NT2/D1 (cell line): ENCODE measurements at places on chromosomes 6 and 20.

- DNase-seq, result no peak
Observed at GRCh38 chr20:56810141-56810540, 181.0 kb downstream of the TFAP2C start.

GRCh38 chr20:17806739-17807441 is 107.1 kb downstream of the BANF2 start:
- no peak for DNase-seq

DNA sequence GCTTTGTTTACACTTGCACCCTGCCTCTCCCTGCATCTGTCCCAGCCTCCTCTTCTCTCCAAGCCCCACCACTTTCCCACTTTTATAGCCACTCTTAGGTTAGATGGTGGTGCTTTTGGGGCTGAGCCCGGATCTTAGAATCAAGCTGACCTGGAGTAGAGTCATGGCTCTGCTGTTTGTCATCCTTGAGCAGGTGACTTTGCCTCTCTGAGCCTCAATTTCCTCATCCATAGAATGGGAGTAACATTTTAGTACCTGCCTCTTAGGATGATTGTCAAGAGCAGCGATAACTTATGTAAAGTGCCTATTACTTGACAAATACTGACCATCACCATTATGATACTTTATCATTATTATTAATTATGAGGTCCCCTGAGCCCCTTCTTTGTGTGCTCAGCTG is 48.2 kb downstream of the CPNE5 start:
- DNase-seq, result no peak

DNA sequence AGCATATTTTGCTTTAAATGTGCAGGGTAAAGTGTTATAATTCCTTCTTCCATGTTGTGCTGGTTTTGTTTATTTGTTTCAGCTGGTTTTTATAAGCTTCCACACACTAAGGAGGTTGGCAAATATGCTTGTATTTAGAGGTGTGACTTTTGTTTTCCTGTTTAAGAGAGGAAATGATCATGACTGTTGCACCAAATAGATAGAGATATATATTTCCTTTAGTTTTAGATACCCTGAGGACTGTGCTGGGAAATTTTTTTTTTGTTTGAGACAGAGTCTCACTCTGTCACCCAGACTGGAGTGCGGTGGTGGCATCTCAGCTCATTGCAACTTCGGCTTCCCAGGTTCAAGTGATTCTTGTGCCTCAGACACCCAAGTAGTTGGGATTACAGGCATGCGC is 5.8 kb downstream of the TBPL1 start:
- no peak for DNase-seq

DNA sequence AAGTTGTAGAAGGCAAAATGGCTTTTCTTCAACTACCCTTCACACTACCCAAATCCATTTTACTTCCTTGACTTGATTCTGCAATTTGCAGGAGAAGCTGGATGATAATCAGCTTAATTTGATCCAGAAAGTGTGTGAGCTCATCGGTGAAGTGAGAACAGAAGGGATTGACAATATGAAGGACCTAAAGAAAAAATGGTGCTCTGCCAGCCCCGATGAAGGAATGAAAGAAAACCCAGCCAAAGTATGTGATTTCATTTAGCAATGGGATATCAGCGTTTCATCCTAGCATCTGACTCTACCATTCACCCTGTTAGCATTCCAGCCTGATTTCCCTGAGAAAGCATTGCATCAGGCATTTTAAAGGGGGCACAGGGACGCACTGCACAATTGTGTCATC is 41.5 kb downstream of the CD164 start:
- DNase-seq, result no peak

GRCh38 chr20:62926229-62927127 is at the start of gene DIDO1:
DIDO1 (minus strand) TSS chr20:62926505.
- peak; percentile 79 for DNase-seq

- no peak for DNase-seq
Observed at GRCh38 chr20:20450521-20450920, 82.6 kb downstream of the INSM1 start.

- DNase-seq, result no peak
Observed at GRCh38 chr6:153059311-153059710, 56.8 kb upstream of the MTRF1L start.

DNA sequence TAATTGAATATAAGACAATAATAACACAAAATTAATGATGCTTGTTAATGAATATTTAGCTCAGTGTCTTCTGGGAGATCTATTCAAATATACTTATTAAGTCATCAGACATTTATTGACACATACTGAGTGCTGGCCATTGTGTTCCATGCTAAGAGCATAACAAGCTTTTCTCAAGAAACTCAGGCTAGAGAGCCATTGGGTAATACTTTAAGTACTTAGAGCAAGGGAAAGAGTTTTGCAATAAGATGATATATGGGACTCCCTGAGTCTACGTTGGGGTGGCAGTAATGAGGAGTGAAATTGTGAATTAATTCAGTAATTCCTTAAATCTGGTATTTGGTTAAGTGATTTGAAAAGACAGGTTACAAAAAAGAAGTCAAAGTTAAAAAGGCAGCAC is 11.1 kb downstream of the TMEM200A start:
- no peak for DNase-seq

- DNase-seq, result no peak
Observed at GRCh38 chr20:7843613-7844012, 96.6 kb downstream of the HAO1 start.

- DNase-seq, result no peak
Observed at GRCh38 chr6:151992091-151992490, 184.6 kb downstream of the ESR1 start.

DNA sequence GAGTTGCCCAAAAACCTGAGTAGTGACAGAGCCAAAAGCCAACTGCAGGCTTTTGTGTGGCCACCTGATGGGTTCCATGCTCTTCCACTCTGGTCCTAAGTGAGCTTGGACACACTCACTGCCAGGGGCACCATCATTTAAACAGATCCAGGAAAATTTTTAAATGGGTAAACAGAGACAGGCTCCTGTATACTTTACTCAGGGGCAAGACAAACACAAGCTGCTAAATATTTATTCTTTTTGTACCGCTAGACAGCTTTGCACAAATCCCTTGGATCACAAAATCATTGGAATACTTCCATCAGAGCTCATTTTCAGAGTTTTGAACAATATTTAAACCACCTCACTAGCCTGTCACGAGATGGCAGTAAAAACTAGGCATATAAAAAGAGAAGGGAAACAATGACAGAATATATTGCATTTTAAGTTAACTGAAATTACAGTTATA is 31.4 kb downstream of the GCLC start:
- no peak for DNase-seq

GRCh38 chr20:38599410-38599882 is 2.2 kb upstream of the ARHGAP40 start:
- DNase-seq, result no peak

DNA sequence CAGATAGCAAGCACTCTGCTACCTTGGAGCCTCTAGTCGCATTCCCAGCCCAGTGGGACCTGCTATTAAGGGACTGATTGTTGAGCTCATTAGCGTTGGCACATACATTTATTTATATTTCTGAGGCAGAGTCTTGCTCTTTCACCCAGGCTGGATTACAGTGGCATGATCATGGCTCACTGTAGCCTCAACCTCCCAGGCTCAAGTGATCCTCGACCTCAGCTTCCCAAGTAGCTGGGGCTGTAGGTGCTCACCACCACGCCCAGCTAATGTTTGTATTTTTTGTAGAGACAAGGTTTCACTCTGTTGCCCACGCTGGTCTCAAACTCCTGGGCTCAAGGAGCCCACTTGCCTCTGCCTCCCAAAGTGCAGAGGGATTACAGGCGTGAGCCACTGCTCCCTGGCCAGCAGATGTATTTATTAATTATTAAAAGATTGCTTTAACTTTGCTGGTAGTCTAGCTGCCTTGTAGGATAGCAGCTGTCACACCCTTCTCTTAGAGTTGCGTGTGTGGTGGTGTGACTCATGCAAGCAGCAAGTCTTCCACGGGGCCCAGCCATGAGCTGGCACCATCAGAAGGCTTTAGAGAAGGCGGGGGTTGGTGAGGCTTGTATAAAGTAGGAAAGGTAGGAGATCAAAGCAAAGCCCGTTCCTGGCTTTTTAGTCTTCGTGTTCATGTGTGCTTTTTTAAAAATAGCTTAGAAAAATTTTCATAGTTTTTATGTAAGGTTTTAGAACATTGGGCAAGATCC is 16.5 kb downstream of the ACTR5 start:
- no peak for DNase-seq

- DNase-seq, result no peak
Observed at GRCh38 chr6:55888917-55889316, 13.5 kb upstream of the BMP5 start.

GRCh38 chr20:57747861-57748481 is 38.2 kb upstream of the PMEPA1 start:
- no peak for DNase-seq

DNA sequence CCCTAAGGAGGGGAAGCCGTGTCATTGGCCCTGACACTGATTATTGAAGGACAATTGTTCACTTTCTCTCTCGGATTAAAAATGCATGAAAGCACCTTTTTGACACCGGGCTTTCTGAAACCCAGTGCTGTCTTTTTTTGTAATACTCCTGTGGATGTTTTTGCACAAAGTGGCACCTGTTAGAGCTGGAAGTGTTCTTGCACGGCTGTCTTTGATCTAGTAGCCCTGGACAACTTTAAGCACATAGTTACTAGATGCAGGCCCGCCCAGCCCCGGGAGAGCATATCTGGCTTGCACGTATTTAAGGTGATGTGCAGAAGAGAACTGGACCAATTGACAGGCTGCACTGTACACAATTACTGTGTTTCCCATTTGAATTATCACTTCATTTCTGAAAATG is 72.6 kb downstream of the ARID1B start:
- DNase-seq, result no peak

DNA sequence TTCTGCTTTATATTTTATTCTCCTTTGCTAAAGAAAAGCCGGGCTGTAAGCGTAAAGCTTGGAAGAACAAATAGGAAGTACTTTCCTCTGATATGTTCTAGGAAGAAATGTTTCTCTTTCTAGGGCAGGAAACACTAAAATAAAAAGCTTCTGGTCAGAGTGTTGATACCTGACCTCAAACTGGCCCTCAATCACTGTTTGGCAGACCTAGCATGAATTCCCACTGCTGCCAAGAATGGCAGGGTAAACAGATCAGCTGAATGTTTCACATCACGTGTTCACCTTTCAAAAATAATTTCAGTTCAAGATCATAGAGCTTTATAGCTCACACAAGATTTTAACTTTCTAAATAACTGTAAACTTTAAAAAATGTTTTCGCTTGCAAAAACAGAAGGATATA is 2.9 kb downstream of the MPC1 start:
- DNase-seq, result no peak

DNA sequence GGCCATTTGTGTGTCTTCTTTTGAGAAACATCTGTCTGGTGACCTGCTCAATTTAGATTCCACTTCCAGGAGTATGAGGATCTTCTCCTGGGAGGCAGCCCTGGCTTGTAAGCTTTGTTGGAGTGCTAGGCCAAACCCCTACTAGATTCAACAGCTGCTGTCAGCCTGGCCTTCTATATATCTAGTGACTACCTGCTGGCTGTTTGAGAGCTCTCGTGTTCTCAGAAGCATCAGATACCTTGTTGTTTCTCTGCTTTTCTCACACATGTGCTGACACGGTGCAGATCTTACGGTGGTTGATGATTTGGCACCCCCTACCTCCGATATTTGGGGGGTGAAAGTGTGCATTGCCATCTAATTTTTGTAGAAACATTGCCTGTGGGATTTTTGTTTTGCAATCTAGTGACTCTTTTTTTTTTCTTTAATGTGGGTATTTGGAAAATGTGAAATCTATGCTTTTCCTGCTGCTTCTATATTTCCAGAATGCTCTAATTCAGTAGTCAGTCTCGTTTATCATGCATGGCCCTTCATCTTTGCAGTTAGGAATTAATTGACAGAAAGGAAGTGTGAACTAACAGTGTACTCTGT is 4.7 kb downstream of the CCN2 start:
- no peak for DNase-seq

- no peak for DNase-seq
Observed at GRCh38 chr20:16608277-16608650, 35.0 kb upstream of the KIF16B start.

- no peak for DNase-seq
Observed at GRCh38 chr20:46631212-46631869, 19.9 kb downstream of the SLC13A3 start.
